ENCODE measurements at places on chromosomes 5 and 9.

- DNase-seq = peak; percentile 78
Observed at GRCh38 chr5:40572937-40573336, 106.8 kb upstream of the PTGER4 start.

- no peak for DNase-seq
Observed at GRCh38 chr5:334903-335739, 13.6 kb downstream of the AHRR start.

DNA sequence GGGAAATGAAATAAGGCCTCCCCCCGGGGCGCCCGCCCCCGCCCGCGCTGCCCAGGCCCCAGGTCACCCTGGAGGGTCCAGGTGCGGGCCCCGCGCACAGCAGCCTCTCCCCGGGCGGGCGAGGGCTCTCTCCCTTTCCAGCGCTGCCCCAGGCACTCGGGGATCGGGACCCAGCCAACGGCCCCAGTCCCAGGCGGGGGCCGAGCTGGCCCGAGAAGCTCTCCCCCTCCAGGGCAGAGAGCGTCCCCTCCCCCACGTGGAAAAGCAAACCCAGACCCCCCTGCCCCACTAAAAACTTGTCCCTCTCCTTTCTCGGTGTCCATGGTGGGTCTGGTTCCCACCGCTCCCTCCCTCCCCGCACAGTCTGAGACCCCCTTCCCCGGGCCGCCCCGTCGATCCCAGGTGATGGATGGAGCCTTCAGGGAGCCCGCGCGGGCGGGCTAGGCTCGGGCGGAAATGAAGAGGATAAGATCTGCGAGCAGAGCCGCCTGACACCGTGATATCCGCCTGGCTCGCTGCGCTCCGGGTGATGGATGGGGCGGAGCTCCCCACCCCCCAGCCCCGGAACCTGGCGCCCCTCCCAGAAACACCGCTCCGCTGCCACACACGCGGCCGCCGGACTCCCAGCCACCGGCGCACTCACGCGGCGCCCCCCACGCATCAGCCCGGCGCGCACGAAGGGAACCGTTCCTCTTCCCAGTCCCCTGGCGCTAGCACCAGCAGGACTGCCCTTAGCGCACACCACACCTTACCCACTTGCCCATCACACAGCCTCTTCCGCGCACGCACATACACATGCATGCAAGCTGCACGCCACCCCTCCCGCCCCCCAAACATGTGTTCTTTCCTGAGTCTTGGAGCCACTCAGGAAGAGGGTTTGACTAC is 81.7 kb upstream of the ZBTB43 start:
- DNase-seq = no peak

DNA sequence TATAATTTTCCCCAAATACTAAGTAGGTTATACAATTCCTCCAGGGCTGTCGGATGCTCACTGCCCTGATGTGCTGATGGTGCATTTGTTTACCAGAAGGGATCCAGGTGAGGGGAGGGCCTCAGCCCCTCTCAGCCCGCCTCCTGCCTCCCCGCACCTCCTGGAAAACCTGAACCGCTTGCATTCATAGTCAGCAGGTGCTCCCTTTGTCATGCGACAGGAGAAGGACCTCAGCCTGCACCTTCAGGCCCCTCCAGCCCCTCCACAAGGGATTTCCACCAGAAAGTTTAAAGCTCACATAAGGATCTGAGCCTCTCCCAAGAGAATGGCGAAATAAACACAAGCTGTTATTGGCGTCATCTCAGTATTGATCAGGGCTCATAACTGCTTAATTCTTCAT is 36.5 kb upstream of the NTNG2 start:
- no peak for DNase-seq

DNA sequence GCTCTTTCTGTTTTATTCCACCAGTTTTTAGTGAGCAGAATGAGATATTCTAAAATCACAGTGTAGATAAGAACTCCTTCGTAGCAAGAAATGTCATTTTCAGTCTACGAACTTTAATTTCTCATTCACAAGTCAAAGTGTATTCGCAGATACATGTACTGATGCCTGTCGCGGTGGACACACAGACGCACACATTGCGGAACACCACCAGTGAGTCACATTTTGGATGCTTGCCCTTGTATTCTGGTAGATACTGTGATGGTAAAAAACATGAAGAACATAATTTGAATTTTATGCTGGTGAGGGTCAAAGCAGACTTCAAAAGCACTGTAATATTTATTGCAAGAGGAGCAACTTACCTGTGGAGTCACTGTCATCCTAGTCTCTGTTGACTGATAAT is 4.7 kb upstream of the C9orf57 start:
- DNase-seq = no peak

Data from stromal cell of bone marrow (primary cell).